ENCODE measurements at places on chromosomes 5 and 9. TPM values are rescaled to one million over a fixed set of nuclear protein-coding genes. Genes with fewer than 3 reads are reported as not detected.

DNA sequence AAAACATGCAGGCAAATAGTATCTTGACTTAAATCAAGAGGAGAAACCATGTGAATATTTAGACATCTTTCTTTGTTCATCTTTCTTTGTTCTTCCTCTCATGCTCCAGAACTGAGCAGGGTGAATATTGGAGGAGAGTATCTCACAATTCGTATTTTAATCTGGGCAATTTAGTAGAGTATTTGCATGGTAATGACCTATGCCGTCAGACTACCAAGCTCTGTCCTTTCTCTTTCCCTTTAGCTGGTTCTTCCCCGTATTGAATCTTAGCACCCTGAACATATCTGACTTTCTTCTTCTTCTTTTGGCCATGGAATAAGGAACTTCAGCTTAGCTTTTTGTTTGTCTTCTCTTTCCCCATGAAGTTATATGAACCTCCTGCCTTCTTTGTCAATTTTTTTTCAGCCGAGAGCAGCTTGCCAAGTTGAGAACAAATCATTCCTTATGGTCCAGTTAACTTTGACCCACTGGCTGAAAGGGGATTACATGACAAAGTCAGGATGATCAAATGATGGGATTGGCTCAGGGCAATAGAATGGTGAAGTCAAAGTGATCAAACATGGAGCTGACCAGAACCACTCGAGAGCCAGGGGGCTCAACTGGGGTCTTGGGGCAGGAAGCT is 95.8 kb downstream of the DAPK1 start:
- no peak for DNase-seq

DNA sequence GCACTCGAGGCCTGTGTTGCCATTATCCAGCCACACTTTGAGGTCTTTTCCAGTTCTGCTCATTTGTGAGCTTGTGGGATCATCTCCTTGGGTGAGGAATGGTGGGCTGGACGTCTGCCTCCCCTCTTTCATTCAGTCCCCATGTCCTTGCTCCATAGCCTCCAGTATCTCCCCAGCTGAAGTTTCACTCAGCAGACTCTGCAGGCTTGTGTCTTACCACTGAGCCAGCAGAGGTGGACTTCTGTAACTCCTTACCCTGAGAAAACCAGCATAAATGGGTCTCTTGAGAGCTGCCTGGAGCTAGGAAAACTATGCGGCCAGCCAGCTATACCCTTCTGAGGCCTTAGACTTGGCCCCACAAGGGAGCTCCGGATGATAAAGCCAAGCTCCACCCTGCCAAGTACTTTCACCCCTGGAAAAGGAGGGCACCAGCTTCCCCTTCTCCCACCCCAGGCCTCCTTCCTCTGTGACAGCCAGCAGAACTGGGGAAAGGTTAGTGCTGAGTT is 12.2 kb downstream of the IRF1 start:
- no peak for DNase-seq

- no peak for DNase-seq
Observed at GRCh38 chr5:124034963-124035362, 523.0 kb downstream of the CSNK1G3 start.

DNA sequence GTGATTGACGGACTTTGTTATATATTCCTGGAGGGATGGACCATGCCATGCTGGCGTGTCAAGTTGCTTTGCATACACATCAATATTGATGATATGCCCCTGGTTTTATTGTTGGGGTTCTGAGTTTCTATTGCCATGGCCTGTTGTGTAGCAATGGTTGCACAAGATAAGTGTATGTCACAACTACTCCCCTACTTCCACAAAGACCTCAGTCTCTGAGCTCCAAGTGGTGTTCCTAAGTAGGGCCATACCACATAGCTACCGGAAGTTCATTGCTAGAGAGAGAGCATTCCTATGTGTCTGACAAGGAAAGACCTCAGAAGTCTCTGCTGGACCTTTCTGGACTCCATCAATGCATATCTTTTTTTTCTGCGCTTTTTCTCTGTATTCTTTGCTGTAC is 19.8 kb downstream of the TXNDC8 start:
- DNase-seq = no peak

GRCh38 chr9:107690021-107690420 is 200.5 kb upstream of the KLF4 start:
- DNase-seq = no peak

DNA sequence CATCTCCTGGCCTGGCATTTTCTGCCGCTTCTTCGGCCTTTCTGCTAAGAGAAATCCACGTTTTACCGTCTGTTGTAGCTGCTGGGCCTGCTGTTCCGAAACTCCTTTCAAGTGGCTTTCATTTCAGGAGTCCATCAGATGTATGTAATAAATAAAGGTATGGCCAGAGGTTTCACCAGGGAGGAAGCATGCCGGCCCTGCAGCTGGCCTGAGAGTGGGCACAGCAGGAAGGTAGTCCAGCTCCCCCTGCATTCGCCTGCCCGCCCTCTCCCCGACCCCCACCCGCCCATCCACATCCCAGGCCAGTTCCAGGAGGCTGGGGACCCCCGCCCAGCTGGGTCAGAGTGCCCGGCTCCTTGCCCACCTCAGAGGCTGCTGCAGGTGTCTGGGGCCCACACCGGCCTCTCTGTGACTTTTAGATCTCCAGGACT is 46.4 kb upstream of the EXOC3 start:
- DNase-seq = no peak

DNA sequence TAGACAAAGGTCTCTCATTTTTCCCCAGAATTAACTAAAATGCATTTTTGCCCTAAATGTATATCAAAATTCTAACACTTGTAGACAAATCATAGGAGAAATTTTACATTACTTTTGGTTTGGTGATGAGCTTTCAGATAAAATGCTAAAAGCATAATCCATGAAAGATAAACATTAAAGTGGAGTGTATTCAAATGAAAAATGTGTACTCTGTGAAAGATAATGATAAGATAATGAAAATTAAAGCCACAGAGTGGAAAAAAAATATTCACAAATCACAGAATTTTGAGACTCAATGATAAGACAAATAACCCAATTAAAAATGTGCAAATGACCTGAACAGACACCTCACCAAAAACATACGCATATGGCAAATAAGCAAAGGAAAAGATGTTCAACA is 176.9 kb upstream of the ADAMTS16 start:
- DNase-seq = no peak

The REXO4 gene
- polyA plus RNA-seq = 21.5 TPM

The TMEM203 gene
- polyA plus RNA-seq = 41.2 TPM

- DNase-seq = no peak
Observed at GRCh38 chr5:141882594-141883183, 4.5 kb upstream of the PCDH1 start.

- DNase-seq = no peak
Observed at GRCh38 chr9:135267191-135267809, 179.8 kb downstream of the OLFM1 start.

DNA sequence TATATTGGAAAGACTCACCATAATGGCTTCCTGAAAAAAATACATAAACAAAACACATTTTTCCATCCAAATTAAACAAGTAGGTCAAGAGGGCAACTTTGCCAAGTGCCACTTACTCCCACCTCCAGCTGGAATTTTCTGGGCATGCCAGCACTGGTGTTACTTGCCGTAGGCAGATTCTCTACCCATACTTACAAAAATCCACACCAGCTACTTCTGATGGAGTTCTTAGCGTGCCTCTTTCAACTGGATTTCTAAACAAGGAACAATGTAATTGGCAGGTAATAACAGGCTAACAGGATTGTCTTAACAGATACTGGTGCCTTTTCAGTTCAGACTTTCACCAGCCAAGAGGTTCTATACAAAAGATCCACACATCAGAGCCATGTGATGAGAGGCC is 301.4 kb downstream of the MLLT3 start:
- no peak for DNase-seq

DNA sequence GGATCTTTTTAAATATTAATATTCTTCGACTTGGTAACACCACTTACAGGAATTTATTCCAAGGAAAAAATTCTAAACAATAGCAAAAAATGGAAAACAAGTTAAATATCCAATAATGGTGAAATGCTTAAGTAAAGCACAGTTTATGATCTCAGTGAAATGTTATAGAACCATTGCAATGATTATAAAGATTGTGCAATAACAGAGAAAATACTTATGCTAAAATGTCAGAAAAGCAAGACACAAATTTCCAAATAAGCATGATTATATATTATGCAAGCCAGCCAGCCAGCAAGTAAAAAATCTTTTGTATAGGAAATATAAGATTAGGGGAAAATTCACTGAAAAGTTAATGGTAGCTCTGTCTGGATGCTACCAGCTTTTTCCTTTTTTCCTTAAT is 102.7 kb upstream of the EFNA5 start:
- DNase-seq = no peak

DNA sequence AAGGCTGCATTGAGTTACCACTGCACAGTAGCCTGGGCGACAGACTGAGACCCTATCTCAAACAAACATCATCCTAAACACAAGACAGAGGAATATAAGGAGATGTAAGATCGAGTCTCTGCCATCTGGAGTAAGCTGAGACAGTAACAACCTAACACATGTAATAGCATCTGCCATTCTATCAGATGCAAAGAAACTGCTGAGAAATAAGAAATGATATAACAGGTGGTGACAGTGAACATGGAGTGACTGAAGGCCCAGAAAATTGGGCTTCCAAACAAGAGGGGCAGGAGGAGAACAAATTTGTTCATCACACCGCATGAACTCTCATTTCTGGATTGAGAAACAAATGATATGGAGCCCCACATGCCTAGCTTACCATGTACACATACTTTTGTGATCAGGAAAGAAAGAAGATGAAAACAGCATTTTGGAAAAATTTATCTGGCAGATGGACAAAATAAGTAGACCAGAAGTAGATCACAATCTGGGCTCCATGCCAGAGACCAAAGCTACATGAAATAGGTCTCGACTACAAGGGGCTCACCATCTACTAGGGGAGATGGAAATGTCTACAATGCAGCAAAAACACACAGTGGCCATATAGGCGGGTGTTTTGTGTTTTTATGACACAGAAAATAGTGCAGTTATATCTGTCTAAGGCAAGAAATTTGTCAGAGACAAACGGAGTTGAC is 45.5 kb downstream of the ECPAS start:
- DNase-seq = no peak

DNA sequence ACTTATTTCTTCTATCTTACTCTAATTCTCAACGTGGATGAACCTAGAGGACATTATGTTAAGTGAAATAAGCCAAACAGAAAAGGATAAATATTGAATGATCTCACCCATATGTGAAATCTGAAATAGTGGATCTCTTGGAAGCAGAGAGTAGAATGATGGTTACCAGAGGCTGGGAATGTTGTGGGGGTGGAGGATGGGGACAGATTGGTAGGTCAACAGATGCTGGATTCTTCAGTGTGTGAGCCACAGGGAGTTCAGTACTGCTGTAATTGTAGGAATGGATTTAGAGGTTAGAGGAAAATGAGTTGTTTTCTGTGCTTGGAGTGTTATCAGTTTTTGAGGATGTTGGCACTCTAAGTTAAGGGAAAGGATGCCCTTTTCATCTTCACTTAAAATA is 190.6 kb downstream of the FBXL7 start:
- no peak for DNase-seq

GRCh38 chr9:131319486-131319885 is 30.0 kb downstream of the PLPP7 start:
- no peak for DNase-seq

DNA sequence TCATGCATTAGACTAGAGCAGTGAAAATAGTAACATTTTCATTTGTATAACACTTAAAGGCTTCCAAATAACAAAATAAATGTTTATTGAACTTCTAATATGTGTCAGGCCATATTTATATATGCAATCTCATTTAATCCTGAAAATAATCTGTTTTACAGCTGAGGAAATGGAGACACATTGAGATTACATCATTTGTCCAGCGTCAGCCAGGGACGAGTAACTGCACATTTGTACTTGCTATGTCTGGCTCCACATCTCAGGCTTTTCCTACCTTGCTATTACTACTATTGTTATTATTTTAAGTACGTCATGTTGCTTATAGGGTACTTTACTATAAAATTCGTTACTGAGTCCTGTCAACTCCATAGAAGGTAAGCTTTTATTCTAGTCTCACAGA is 3.8 kb upstream of the C9 start:
- DNase-seq = no peak

The UCK1 gene
- polyA plus RNA-seq = 39.1 TPM

DNA sequence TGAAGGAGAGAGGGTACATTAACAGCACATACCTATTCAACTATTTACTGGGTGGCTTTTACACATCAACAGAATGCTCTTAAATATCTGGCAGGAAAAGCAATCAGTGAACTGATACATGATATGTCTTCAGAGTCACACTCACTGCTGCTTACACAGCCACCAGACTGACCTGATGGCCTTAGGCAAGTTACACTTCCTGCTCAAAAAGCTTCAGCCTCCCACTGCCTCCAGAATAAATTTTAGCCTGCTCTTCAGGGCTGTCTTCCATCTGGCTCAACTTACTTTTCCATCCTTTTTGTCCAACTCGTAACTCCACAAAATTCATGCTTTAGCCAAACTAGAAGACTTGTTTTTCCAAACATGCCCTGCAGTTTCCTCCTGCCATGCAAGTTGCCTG is 10.7 kb downstream of the LOX start:
- DNase-seq = no peak
